ENCODE measurements at places on chromosomes 1 and 21. TPM values are rescaled to one million over a fixed set of nuclear protein-coding genes. Genes with fewer than 3 reads are reported as not detected.

- DNase-seq: no peak
These were observed 35.7 kb downstream of the ACP6 start for GRCh38 chr1:147634645-147635044.

Gene AMY1B
- 0.45 TPM for total RNA-seq

Gene BARHL2
- not detected for total RNA-seq

GRCh38 chr1:8222789-8223188 is 95.1 kb upstream of the SLC45A1 start:
- DNase-seq: no peak

GRCh38 chr1:151611288-151611790 is 511 bp upstream of the SNX27 start:
- peak; percentile 90 for DNase-seq

- no peak for DNase-seq
These were observed 9.7 kb downstream of the MYOG start for GRCh38 chr1:203076031-203076511.

DNA sequence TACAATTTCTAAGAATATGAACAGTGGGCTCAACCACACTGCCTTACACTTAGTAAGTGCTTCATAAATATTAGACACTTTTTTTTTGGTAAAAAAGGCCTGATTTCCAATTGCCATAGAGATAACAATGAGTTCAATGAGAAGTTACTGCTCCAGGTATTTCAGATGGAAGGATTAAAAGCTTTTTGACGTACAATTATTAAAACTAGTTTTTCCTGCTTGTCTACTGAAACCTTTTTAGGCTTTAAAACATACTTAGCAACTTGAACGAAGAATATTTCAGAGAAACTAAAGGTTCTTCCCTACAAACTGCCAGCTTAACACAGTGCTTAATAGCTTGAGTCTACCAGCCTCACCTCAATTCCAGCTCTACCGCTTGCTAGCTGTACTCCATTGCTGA is 43.7 kb downstream of the TRIT1 start:
- DNase-seq: no peak

- no peak for DNase-seq
These were observed 371.5 kb upstream of the VAMP3 start for GRCh38 chr1:7399514-7400125.

GRCh38 chr1:111347026-111347425 is 56.4 kb downstream of the CHIA start:
- peak; percentile 11 for DNase-seq

GRCh38 chr21:15444118-15444960 is 285.4 kb upstream of the USP25 start:
- no peak for DNase-seq

DNA sequence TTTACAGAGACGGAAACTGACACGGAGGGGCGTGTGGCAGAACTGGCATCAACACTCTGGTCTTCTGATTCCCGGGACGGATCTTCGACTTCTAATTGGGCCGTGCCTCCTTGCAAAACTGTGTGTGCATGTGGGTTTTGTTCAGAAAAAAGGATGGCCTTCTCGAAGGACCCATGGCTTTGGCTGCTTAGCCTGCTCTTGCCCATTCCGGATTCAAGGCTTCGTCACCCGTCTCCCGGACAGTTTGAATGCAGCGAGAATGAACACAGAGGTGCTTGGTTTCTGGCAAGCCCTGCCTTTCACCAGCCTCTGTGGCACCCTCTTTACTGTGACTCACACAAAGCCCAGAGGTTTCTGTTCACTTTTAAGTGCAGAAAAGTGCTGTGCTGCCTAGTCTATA is 120.1 kb downstream of the PRDM2 start:
- DNase-seq: no peak

Gene TCP10L
- not detected for total RNA-seq

Gene FMOD
- 36.2 TPM for total RNA-seq

DNA sequence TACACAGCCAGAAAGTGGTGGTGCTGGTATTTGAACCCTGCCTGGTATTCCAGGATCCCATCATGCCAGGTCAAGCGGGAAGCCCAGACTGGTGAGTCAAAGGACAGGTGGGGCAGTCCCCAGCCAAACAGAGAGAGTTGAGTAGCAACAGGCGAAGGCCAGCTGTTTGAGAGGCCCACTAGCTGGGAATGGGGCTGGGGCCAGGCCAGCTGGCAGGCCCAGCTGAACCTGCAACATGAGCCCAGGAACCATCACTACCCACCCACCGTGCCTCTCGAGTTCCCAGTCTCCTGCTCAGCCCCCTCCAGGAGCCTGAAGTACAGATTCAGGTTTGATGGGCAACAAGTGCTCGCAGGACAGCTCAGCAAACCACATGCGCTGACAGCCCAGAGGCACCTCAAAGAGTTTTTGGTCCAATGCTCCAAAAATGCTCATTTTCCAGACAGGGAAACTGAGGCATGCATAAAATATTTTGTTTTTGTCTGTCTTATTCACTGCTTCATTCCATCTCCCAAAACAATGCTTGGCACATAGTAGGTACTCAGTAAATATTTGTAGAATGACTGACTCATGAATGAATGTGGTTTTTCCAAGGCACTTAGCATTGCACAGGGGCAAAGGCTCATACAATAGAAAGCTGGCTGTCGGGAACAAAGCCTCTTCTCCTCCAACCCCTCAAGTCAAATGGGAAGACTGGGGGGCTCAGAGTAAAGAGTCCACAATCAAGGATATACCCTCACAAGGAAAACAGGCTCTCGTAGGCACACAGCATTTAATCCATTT is 42.5 kb upstream of the CLIC4 start:
- DNase-seq: no peak

DNA sequence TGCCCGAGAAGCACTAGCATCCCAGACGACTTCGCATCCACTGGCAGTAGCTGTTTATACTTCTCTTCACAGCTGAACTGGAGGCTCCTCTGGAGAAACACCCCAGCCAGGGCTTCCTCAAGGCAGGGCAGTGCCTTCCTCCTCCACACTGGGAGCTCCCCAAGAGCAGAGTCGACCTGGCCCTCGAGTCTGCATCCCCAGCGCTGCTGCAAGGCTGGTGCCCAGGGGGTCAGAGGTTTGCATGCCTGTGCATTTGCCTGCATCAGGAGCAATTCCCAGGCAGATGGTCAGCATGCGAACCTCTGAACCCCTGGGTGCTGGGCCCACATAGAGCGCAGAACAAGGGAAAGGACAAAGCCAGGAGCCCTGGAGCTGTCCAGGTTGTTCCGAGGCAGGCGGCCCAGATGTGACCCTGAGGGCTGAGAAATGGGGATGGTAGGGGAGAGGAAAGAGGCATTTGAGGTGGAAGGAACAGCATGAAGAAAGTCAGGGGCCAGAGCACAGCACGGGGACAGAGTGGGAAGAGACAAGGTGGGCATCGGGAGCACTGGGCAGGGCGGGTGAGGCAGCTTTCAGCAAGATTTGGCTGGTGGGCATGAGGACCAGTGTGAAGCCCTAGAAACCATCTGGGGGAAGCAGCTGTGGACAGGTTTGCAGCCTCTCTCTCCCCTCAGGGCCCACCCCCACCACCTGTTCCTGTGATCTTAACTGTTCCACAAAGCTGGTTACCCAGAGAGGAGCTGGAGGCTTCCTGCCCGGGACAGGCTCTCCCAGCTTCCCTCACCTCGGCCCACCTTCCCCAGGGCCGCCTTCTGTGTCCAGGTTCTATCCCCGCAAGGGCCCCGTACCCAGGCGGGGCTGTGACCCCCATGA is 6.4 kb upstream of the S100A8 start:
- no peak for DNase-seq

Gene FMO1
- total RNA-seq: not detected

Gene AMY1C
- not detected for total RNA-seq

Gene AKR7A3
- total RNA-seq: 82.8 TPM

Gene FCRL4
- total RNA-seq: not detected

Gene DDAH1
- 113 TPM for total RNA-seq

DNA sequence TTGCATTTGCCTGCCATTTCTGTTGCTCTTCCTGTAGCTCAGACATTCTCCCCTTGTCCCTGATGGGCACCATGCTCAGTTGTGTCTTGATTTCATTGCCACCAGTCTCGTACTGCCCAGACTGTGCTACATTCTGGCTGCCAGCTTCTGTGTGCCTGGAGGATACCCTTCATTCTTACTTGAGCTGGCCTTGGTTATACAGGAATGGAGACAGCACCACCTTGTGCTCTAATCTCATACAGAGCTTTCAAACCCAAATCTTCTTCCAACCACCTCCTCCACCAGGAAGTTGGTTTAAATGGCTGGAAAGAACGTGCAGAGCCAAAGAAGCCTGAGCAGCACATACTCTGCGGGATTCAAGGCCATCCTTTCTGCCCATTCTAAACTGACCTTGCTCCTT is 165.3 kb downstream of the SLC35F3 start:
- DNase-seq: no peak
